ENCODE measurements at places on chromosomes 12 and 14. TPM values are rescaled to one million over a fixed set of nuclear protein-coding genes. Genes with fewer than 3 reads are reported as not detected.

MUCL1 gene
- not detected for polyA plus RNA-seq

JAG2 gene
- 12.3 TPM for polyA plus RNA-seq

GRCh38 chr12:108832730-108833354, 24.5 kb downstream of the SSH1 start:
- DNase-seq, result no peak

SPIC gene
- polyA plus RNA-seq, result not detected
